HTR-8/SVneo (cell line): ENCODE measurements at places on chromosomes 1 and 21.

DNA sequence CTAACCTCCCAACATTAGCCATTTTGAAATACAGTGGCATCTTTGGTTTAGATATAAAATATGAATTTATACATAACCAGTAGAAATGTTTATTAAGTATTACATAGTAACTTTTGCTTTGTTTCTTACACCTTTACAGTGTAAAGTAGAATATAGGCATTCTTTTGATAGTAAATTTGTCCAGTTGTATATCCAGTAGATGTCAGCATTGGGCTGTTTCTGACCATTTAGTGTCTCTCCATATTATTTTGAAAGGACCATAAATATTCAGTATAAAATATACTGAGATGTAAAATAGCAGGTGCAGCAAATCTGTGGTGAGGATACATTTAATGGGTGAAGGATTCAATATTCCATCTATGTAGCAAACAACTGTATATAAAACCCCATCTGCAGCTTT lies 115.8 kb upstream of the ZRANB2 start:
- DNase-seq: no peak

DNA sequence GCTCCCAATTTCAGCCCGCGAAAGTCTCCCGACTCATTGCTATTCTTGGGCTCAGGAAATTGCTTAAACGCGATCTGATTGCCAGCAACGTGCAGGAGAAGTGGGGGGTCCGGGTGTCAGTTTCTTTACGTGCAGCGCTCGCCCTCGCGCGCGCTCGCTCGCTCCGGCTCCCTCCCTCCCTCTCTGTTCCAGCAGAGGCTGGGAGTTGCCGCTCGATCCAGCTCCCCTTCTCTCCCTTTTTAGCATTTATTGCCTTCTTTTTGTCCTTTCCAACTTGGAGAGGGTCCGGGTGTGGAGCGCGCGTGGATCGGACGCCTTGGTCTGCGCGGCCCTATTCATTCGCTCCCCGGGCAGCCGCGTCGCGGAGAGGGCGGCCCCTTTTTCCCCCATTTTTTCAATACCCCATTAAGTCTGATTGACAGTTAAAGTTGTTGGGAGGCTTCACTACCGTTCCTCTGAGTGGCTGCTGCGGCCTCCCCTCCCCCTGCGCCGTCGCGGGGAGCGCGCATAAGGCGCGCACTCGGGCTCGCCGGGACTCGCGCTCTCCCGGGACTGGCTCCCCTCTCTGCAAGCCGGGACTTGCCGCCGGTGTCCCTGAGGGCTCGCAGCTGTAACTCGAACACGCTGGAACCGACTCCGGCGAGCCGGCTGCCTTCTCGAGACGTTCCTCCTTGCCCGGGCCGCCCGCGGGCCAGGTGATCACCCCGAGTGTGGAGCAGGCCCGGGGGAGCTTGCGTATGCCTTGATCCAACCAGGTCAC lies at the start of gene DHRS3:
Gene DHRS3 (minus strand): TSS at position 310 of the 760 bp plus-strand sequence. CDS start 862 bp downstream, outside the sequence.
- DNase-seq: peak; percentile 74

DNA sequence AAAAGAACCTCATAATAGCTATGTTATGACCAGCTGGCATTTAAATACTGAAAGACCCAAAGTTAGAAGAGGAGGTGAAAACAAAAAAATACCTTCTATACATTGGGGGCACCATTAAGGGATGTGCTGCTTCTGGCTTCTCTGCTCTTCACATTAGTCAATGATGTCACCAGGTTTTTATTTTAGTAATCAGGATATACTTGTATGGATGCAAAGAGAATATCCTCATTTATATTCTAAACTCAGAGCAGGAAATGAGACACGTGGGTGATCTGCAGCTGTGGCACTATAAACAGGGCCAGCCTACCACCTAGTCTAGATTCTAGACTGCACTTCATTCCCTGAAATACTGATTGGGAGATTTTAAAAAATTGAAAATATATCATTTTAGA lies 51.2 kb downstream of the WLS start:
- DNase-seq: no peak

- no peak for DNase-seq
Observed at GRCh38 chr1:116128664-116129063, 17.5 kb downstream of the MAB21L3 start.

- DNase-seq: no peak
Observed at GRCh38 chr1:209646558-209646957, 5.7 kb downstream of the LAMB3 start.

DNA sequence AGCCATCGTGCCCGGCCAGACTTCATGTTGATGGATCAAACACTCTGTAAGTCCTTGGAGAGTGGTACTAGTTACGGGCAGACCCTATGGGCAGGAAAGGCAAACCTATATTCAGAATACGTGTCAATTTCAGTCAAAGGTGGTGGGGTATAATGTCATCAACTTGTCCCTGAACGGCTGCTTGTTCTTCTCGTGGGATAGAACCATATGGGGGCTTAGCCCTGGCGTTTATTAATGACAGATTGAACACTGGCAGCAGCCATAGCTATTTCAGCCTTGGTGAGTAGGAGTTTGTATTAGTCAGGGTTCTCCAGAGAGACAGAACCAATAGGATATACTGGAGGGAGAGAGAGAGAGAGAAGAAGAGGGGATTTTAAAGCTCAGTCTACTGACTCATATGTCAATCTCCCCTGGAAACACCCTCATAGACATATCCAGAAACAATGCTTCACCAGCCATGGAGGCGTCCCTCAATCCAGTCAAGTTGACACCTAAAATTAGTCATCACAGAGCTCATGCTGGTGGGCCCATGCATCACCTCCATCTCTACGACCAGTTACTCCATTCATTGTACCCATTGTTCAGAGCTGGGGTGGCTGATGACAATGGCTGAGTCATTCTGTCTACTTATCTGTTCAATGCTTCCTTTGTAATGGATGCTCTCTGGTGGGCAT lies 16.1 kb upstream of the AQP10 start:
- DNase-seq: no peak

GRCh38 chr1:39936724-39937491 lies 18.0 kb upstream of the MFSD2A start:
- DNase-seq: no peak

- DNase-seq: no peak
Observed at GRCh38 chr1:156858959-156859522, at the start of gene INSRR. Gene INSRR, minus strand, starts transcription at chr1:156859117. Its CDS starts 496 bp downstream, at chr1:156858621.

GRCh38 chr1:70685300-70686286 lies 274.5 kb downstream of the CTH start:
- DNase-seq: peak; percentile 1

- DNase-seq: no peak
Observed at GRCh38 chr1:228405979-228406228, 731 bp downstream of the TRIM11 start.

DNA sequence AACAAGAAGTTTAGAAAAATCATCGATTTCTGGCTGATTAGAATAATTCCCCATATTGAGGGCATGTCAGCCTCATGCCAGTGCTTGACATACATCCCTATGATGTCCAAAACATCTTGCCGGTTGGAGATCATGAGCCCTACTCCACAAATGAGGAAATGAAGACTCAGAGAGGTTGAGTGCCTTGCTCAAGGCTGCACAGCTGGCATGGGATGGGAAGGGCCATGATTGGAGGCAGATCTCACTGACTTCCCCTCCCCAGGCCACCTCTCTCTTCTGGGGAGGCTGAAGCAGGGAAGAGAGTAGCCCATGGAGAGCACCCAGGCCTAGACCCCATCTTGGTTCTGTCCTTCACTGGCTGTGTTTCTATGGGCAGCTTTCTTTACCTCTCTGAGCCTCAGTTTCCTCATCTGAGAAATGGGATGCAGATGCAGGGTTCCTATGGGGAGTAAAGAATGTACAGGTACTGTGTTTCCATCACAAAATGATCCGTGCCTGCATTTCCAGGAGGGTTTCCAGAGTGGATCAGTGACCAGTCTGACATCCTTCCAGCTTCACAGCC lies 145.7 kb downstream of the SYF2 start:
- no peak for DNase-seq

DNA sequence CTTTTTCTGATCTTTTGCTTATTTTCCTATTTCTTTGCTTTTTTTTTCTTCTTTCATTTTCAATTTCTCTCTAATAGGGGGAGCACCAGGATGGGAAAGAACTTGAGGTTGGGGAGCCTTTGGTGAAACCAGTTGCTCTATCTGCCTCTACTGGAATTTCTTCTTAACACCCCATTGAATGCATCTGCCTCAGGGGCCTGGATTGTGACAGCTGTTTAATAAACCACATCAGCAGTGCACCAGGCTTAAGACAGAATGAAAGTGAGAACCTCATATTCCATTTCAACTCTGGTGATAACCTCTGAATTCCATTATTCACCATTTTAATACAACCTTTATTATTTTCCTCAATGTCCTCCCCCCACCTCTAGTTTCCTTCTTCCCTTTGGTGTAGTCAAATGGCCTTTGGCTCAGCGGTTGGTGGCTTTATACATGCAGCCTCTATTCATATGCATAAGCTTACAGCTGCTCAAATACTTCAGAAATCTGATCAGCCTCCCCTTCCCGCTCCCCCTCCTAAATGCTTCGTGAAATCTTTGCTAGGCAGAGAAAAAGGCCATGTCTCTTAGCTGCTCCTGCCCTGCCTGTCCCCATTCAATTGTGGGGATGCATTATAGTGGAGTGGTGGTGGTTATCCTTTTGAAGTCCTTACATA lies 537.3 kb upstream of the PLXNA2 start:
- no peak for DNase-seq

DNA sequence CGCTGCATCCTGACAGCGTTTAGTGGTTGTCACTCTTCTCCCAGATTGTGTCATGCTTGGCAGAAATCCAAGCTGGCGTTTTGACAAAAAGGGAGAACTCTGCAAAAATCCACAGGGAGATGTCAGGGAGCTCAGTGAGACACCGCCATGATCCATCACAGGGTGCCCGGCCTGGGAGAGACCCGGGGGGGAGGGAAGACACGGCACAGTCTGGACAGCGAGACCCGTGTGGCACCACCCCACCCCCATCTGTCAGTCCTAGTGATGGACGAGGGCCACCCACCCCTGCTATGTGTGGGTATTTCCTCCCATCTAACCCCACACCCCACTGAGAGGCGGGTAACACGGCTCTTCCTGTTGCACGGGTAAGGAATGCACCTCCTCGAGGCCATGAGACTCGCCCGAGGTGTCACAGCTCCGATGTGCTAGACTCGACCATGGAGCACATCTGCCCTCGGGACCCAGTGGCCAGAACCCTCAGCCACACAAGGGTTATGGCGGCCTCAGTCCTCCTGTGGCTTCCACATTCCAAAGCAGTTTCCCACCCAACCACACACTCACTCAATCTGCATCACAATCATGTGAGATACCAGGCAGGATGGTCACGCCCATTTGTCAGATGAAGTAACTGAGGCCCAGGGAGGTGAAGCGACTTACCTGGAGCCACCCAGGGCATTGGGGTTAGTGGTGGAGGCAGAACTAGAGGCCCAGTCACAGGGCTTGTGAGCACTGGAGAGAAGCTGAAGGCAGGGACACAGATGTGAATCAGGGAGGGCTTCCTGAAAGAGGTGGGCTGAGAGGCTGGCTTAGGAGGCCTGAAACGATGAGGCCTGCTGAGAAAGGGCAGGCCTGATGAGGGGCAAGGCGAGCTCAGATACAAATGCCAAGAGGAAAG lies 688.5 kb downstream of the MATN1 start:
- DNase-seq: peak; percentile 24

GRCh38 chr1:91684481-91685196 lies 184.0 kb downstream of the CDC7 start:
- no peak for DNase-seq

DNA sequence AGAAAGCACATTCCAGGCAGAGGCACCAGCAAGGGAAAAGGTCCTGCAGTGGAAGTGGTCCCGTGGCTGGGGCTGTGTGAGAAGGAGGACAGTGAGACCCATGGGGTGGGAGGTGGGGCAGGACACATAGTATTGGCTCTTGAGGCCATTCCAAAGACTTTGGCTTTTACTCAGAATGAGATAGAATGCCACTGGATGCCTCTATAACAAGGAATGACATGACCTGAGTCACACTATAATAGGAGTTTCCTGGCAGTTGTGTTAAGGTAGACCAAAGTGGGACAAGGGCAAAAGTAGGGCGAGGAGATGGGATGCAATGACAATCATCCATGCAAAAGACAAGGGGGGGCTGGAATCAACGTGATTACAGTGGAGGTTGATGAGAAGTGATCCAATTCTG lies 24.7 kb upstream of the LAMC2 start:
- DNase-seq: no peak

GRCh38 chr1:102941366-102941947 lies 166.9 kb downstream of the COL11A1 start:
- DNase-seq: no peak

DNA sequence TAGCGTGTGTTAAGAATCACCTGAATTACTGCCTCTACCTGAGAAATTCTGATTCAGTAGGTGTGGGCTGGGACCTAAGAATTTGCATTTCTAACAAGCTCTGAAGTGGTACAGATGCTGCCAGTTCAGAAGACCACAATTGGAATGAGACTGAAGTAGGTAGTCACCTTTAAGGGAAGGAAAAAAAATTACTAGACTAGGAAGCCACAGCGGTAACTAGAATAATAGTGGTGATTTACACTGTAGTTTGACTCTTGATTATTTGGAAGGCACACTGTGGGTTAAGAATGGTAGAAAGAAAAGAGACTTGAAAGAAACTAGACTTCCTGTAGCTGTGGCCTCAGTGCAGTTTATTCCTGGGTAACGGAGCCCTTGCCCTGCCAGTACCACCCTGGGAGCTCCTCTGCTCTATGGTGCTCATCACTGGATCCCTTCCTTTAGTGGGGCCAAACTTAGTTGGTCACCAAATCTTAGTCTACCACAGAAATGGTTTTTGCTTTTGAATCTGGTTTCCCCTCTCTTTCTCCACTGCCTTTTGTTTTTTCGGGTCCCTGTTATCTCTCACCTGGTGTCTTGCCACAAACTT lies 43.6 kb downstream of the ARID1A start:
- no peak for DNase-seq

- no peak for DNase-seq
Observed at GRCh38 chr21:38095220-38095619, 161.6 kb upstream of the KCNJ15 start.

DNA sequence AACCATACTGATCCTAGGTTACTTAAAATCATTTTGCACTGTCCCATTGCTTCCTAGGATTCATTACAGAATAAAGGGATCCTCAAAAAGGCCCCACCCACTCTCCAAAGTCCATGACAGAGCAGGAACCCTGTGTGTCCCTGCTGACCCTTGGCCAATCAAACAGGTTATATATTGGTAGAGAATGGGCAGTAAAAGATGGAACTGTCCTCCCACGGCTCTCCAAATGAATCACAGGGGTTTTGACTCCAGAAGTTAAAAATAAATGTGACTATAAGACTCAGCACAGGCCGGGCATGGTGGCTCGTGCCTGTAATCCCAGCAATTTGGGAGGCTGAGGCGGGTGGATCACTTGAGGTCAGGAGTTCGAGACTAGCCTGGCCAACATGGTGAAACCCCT lies 65.5 kb downstream of the ACOT7 start:
- no peak for DNase-seq

DNA sequence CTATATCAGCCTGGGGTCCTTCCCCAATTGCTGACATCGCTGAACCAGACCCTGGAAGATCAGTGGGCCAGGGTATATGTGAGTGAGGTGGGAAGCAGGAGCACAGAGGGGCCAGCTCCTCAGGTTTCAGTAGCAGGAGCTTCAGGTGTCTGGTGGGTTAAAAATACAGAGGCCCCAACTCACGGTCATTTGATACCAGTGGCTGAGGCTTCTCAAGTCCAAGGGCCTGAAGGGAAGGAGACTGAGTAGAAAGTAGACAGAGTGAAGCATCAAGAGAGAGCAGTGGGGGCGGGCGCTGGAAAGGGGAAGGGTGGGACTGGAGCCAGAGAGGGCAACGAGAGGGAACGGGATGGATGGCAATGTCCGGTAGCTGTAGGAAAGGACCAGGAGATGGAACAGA lies 2.0 kb upstream of the CASQ1 start:
- no peak for DNase-seq
